KBM-7 (cell line): ENCODE measurements at places on chromosomes 12 and 14.

- DNase-seq, result no peak
Observed at GRCh38 chr14:77273796-77274195, 2.8 kb upstream of the NGB start.

DNA sequence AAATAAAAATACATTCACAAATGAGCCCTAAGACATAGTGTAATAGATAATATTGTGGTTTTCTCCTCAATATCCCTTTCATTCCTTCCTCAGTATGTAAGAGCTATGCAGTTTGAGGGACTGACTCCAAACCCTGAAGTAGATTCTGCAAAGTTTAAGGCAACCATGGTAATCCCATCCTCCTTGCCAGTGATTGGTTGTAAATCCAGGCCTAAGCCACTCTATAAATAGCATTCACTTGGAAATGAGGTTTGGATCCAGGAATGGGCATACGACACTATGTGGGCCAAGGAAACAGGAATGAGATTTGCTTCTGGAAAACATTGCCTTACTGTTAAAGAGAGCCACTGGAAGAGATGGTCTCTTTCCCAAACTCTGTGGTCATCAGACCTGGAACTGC is 468.7 kb upstream of the SOX5 start:
- no peak for DNase-seq

DNA sequence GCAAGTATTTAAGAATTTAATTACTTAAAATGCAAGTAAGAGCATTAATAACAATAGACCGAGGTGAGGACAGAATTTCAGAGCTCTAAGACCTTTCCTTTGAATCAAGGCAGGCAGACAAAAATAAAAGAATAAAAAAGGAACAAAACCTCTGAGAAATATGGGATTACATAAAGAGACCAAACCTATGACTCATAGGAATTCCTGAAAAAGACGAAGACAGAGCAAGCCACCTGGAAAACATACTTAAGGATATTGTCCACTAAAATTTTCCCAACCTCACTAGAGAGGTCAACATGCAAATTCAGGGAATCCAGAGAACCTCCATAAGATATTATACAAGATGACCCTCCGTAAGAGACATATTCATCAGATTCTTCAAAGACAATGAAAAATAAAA is 325.1 kb downstream of the AEBP2 start:
- DNase-seq, result no peak

DNA sequence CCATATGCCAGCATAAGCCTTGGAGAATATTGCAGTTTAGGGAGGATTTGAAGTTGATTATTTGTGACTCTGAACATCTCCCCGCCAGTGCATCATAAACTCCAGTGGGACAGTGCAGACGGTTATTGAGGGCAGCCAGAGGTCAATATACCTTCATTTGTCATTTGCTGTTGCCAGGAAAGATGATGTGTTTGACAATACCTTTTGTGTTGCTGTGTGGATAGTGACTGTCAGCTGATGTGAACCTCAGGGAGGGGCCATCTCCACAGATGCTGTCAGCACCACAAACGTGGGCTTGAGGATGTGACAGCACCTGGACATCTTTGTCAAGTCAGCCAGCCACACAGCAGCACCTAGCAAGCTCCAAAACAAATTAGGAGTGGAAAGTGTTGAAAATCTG is 11.5 kb downstream of the CCDC198 start:
- DNase-seq, result no peak

GRCh38 chr14:68978172-68978911 is 760 bp downstream of the ACTN1 start:
- DNase-seq, result peak; percentile 67
